ENCODE measurements at places on chromosomes 2 and 18. TPM values are rescaled to one million over a fixed set of nuclear protein-coding genes. Genes with fewer than 3 reads are reported as not detected.

- peak; percentile 90 for DNase-seq
Measured at GRCh38 chr2:70141212-70141901, 49.5 kb downstream of the C2orf42 start.

GRCh38 chr18:40314199-40314598, 1640.8 kb upstream of the PIK3C3 start:
- DNase-seq: no peak

DNA sequence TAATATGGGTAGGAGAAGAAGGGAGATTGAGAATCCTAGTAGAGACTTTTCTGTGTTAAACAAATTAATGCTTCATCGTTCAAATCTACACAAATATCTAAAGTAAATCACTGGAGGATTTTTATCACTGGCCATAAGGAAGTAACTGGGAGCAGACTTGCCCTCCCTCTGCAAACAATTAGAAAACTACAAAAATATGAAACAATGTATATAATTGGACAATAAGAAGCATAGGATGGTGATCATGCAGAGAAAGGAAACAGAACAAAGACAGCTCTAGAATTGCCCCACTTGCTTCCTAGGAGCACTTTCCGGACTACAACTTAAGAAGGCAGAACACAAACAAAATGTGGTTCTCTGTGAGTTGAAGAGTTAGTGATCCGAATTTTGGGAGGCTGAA, 452.7 kb upstream of the KLHL29 start:
- DNase-seq: no peak

VPS4B gene
- total RNA-seq: 91.5 TPM

Data from B cell (primary cell).